ENCODE measurements at places on chromosomes 11 and 22.

- H3K36me3 ChIP-seq: no peaks in the 10 kb centered on the region
- no peaks in the 10 kb centered on the region for H3K27me3 ChIP-seq
- no peak for DNase-seq
- no peaks in the 10 kb centered on the region for H3K4me1 ChIP-seq
These were observed 8.9 kb upstream of the LDLRAD3 start for GRCh38 chr11:35934981-35935380.

DNA sequence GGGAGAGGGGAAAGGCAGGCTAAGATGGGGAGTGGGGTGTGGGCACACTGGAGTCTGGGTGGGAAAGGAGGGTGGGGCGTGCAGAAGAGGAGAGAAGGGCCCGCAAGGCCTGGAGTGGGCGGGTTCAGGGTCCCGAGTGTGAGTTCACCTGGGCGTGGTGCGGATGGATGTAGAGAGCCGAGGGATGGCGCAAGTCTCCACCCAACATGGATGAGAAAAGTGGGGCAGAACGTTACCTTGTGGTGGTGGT lies 364 bp upstream of the ABCC8 start:
- no peaks in the 10 kb centered on the region for H3K36me3 ChIP-seq
- no peak overlapping the region for H3K4me3 ChIP-seq
- peaks cover 7% of the 10 kb centered on the region for H3K27me3 ChIP-seq
- H3K4me1 ChIP-seq: no peaks in the 10 kb centered on the region
- no peak for DNase-seq
- no peak overlapping the region for H3K27ac ChIP-seq

DNA sequence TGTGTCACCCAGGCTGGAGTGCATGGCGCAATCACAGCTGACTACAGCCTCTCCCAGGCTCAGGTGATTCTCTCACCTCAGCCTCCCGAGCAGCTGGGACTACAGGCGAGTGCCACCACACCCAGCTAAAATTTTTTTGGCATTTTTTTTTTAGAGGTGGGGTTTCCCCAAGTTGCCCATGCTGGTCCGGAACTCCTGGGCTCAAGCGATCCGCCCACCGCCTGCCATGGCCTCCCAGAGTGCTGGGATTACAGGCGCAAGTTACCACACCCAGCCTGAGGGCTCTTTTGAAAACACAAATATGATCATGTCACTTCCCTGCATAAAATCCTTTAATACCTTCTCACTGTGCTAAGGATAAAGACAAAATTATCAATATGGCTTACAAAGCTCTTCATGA lies 88.1 kb downstream of the MAML2 start:
- no peaks in the 10 kb centered on the region for H3K27me3 ChIP-seq
- H3K4me3 ChIP-seq: no peak overlapping the region
- H3K4me1 ChIP-seq: no peaks in the 10 kb centered on the region
- no peak for DNase-seq
- no peak overlapping the region for H3K27ac ChIP-seq

GRCh38 chr22:46942799-46943785 lies 180.6 kb downstream of the TBC1D22A start:
- H3K4me3 ChIP-seq: no peak overlapping the region
- no peaks in the 10 kb centered on the region for H3K4me1 ChIP-seq
- no peak for DNase-seq
- H3K27ac ChIP-seq: no peak overlapping the region

DNA sequence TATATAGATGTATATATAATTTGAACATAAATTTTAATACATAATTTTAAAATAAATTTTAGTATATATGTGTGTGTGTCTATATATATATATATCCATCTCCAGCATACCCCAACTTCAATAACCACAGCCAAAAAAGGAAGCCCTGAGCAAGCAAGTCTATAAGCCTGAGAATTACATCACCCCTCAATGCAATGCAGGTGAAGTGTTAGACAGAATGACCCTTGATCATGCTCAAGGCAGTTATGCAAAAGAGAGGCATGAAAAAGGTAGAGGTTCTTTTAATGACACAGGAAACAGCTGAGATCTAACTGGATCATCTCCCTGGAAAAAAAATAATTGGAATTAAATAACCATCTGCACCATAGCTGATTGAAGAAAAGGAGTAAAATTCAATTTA lies 557.9 kb upstream of the ANO5 start:
- H3K27me3 ChIP-seq: no peaks in the 10 kb centered on the region
- H3K4me1 ChIP-seq: no peaks in the 10 kb centered on the region
- no peak overlapping the region for H3K4me3 ChIP-seq
- no peak for DNase-seq
- H3K36me3 ChIP-seq: no peaks in the 10 kb centered on the region
- no peak overlapping the region for H3K27ac ChIP-seq

DNA sequence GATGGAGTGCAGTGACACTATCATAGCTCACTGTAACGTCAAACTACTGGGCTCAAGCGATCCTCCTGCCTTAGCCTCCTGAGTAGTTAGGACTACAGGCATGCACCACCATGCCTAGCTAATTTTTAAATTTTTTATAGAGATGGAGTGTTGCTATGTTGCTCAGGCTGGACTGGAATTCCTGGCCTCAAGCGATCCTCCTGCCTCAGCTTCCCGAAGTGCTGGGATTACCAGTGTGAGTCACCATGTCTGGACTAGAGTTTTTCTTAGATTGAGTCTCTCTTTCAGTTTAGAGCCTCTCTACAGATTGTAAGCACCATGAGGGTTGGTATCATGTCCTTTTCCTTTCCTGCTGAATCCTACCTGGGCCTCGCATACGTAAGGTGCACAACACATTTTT lies 57.3 kb upstream of the ALKBH3 start:
- DNase-seq: no peak
- H3K4me1 ChIP-seq: no peaks in the 10 kb centered on the region
- H3K27ac ChIP-seq: no peak overlapping the region
- H3K36me3 ChIP-seq: no peaks in the 10 kb centered on the region

DNA sequence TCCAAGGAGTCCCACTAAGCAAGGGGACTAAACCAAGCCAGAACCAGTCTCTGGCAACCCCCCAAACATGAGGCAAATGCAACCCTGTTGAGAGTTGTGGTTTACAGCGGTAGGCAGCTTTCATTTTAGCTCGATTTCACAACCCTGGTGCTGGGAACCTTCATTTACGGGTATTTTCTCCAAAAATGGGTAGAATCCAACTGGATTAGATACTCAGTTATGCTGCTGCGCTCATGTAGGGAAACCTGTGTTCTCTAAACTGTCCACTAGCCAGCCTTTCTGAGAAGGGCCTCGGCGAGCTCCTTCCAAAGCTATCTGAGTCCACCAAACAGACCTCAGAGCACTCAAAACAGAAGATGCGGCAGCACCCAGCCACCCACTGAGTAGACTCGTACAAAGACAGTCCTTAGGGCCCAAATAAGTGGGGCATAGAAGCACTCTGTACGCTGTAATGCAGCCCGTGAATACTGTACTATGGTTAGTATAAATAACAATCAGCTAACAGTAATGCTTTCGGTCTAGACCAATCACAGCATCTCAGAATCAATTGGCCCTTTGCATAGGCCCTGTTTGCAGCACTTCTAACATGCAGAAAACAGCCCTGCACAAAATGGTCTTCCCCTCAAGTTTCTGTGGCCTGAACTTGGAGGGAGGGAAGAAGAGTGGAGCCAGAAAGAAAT lies 104.7 kb downstream of the ETS1 start:
- no peaks in the 10 kb centered on the region for H3K27me3 ChIP-seq
- H3K4me3 ChIP-seq: no peak overlapping the region
- DNase-seq: no peak
